ENCODE measurements at places on chromosomes 11 and 22. TPM values are rescaled to one million over a fixed set of nuclear protein-coding genes. Genes with fewer than 3 reads are reported as not detected.

RAB3IL1 gene
- total RNA-seq: 11.7 TPM

DNA sequence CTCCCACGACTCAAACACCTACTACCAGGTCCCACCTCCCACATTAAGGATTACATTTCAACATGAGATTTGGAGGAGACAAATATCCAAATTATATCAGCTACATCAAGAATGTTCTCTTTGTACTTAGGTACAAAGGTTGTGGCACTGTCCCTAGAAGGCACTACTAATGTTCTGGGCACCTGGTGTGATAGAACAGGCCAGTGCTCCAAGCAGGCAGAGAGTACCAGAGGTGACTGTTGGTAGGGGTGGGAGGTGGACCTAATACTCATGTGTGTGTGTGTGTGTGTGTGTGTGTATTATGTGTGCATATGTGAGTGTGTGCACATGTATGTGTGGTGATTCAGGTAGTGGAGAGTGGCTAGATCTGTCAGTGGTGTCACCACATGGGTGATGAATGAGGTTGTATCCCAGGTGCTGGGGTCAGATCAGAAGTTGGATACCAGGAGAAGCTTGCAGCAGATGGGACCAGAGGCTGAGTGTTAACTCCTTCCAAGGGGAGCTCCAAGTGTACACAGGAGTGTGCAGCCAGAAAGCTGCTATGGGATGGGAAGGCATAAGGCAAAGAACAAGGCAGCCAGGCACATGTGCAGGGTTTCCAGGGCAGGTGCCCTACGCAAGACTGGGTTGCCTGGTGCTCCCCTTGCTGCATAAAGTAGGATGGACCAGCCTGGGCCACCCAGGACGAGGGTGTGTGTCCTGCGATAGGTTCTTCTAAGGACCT is 17.7 kb upstream of the NNMT start:
- H3K27me3 ChIP-seq: no peaks in the 10 kb centered on the region
- H3K36me3 ChIP-seq: no peaks in the 10 kb centered on the region
- peaks cover 5% of the 10 kb centered on the region for H3K4me1 ChIP-seq
- no peak for DNase-seq

MYEOV gene
- 22.0 TPM for total RNA-seq

DNA sequence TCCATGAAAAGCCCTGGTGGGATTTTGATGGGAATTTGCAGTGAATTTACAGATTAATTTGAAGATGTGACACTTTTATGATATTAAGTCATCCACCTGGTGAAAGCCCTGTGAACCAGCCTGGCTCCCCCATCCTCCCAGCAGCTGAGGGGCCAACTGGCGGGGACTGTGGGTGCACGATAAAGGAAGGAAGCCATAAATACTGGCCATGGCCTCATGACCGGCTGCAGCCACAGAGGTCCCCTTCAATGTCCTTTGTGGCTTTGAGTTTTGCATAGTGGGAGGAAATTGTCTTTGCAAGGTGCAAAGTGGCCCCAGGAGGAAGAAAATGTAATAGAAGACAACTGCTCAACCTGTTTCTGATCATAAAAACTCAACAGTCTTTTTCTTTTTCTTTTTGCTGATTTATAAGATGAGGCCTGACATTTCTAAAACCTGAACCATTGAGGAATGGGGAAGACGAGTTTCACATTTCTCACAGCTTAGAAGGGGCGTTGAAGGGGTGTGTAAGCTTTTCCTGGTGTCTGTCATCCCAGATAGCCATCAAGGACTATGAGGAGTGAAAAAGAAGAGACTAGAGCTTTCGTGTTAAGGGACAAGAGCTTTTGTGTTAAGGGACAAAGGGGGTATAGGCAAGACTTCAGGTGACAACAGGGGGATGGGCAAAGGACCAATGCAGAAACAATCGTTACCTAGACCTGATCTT is 6.3 kb upstream of the NDUFV1 start:
- no peak overlapping the region for H3K27ac ChIP-seq
- DNase-seq: no peak

GRCh38 chr11:75263944-75264349 is 23.4 kb downstream of the TPBGL start:
- no peaks in the 10 kb centered on the region for H3K36me3 ChIP-seq
- no peaks in the 10 kb centered on the region for H3K4me1 ChIP-seq
- H3K27ac ChIP-seq: peak overlapping the region; percentile 25
- DNase-seq: peak; percentile 49

DNA sequence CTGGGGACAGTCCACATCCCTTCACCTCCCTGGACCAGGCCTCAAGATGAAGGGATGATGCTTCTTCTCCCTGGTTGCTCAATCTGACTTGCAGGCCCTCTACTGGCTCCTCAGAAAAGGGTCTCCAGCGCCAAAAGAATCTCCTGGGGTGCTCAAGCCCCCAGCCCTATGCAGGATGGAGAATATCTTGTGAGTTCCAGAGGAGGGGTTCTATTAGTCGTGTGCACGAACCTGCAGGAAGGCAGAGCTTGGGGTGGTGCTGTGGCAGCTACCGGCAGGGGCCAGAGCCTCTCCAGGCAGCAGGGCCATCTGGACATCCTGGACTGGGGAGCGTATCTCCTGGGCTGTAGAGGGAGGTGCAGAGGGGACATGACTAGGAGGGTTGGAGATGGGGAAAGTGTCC is 1339.5 kb downstream of the BRD1 start:
- DNase-seq: peak; percentile 31
- H3K36me3 ChIP-seq: no peaks in the 10 kb centered on the region
- peaks cover 4% of the 10 kb centered on the region for H3K27me3 ChIP-seq
- H3K4me1 ChIP-seq: no peaks in the 10 kb centered on the region
- no peak overlapping the region for H3K4me3 ChIP-seq
- no peak overlapping the region for H3K27ac ChIP-seq
